ENCODE measurements at places on chromosomes 7 and 10.

GRCh38 chr10:51574248-51575048, 124.9 kb downstream of the CSTF2T start:
- DNase-seq: peak; percentile 9

DNA sequence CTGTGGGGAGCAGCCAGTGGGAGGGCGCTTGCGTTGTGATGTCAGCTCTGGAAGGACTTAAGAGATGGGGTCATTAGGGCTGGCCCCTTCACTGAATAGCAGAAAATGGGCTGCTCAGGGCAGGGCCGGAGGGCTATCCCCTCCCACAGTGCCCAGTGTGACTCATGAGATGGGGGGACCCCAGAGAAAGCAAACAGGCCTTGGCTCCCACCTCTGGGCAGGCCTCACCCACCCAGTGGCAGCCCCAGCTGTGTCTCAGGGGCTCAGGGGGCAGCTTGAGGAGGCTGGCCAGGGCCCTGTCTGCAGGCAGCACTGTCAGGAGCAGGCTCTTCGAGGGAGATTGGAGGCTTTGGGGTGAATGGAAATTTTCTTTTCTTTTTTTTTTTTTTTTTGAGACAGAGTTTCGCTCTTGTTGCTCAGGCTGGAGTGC, 168.3 kb downstream of the SLIT1 start:
- DNase-seq: no peak

GRCh38 chr10:131743190-131744151, 157.3 kb upstream of the PPP2R2D start:
- DNase-seq: no peak

DNA sequence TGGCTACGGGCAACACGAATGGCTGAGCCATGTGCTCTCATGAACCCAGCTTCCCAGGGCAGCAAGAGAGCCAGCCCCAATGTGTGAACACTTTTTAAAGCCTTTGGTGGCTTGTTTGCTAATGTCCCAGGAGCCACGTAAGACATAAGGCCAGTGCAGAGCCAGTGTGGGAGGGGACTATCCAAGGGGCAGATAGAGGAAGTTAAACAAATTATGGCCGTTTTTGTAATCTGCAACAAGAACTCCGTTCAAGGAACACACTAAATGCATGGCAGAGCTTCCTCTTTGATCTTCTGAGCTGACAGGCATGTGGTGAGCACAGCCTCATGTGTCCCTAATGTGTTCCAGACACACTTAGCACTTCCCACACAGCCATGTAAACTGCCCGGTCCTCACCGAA, 133.3 kb downstream of the TEX36 start:
- no peak for DNase-seq

GRCh38 chr7:155355176-155355575, 57.5 kb downstream of the INSIG1 start:
- no peak for DNase-seq

DNA sequence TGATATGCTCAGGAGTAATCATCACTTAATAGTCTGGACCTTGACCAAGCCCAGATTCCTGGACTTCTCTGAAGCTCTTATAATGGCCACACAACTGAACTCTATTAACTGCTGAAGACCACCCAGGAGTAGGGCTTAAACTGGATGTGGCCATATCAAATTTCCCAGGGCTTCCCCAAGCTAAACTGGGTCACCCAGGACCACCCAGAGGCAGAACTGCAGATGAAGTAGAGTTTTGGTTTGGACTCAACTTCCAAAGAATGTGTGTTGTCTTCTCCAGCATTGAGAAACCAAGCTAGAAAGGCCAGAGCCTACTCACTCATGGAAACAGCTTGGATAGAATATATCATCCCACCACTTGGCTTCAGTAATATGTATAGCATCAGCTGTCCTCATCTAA, 358.2 kb upstream of the MEOX2 start:
- DNase-seq: no peak

DNA sequence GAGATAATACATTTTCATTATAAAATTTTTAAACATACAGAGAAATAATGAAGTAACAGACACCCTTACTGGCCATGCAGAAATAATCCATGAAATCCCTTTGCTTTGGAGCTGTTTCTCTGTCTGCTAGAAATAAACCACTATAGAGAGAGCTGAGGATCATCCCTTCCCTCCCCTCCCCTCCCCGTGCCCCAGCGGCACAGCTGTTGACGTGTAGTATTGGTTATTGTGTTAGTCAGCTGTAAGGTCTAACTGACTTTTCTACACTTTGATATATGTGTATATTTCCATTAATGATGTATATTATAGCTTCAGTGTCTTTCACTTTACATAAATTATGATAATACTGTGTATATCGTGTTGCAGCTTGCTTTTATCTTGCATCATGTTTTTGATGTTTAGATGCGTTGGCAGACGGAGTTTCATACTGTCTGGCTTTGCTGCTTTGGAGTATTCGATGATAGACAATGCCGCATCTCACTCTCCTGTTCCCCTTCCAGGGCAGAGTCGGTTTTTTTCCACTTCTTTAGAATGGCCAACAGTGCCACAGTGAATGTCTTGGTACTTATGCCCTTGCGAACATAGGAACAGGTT, 27.4 kb upstream of the GRID1 start:
- DNase-seq: no peak

DNA sequence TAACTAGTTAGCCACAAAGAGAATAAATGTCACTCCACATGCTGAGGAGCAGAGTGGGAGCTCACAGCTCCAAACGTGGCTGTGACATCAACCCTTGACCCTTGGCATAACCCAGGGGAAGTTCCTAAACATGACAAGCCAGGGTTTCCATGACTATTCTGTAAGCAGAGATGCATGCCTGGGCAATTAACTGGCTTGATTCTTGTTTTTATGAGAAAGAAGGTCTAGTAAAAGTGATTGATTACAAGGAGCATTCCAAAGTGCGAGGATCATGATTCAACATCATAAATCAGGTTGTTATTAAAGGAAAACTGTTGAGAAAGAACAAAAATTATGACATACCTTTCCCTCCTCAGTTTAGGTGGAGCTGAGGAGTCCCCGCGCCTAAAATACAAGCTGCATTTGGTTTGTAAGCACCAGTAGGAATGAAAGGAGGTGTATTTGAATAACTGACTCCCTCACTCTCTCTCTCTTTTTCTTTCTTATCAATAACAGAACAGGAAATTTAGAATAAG, 108.4 kb downstream of the SFMBT2 start:
- DNase-seq: peak; percentile 2

- no peak for DNase-seq
Measured at GRCh38 chr7:30911561-30911969, at the start of gene AQP1. Gene AQP1 (plus strand): TSS chr7:30911853. CDS start chr7:30911910, 57 bp downstream.

- DNase-seq: no peak
Measured at GRCh38 chr7:157158400-157158799, 19.7 kb downstream of the UBE3C start.

GRCh38 chr7:74258639-74259038, 4.4 kb upstream of the RFC2 start:
- no peak for DNase-seq

- peak; percentile 0 for DNase-seq
Measured at GRCh38 chr10:66214721-66215404, 711.0 kb upstream of the LRRTM3 start.

- no peak for DNase-seq
Measured at GRCh38 chr10:58991856-58992255, 184.6 kb upstream of the PHYHIPL start.

DNA sequence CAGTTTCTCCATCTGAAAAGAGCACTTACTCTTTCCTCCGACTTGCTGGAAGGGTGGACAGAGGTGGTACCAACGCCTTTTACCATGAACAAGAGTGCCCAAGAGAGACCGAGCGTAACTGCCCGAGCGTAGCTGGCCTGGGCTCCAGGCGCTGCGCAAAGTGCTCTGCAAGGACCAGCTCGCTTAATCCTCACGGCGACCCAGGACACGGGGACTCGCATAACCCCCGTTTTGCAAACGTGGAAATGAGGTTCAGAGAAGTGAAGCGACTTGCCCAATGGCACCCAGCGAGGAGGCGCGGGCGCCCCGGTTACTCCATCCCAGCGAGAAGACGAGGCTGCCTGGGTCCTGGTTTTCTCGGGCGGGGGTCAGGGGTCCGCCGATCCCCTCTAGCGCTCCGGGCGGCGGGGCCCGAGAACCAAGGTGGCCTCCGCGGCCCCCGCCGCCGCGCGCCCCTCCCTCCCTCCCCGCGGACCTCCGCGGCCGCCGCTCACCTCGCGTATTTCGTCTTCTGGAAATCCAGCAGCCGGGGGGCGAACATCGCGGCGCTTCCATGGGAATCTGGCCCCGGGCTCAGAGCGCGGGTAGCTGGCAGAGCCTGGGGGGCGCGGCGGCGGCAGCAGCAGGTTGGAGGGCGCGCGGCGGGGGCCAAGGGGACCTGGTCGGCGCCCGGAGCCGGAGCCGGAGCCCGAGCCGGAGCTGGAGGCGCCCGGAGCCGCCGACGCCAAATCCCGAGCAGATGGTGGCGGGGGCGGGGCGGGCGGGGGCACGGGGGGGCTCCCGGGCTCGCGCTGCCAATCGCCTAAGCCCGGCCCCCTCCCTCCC, at the start of gene MMD2:
Gene MMD2, minus strand, starts transcription at position 711 of the 825 bp plus-strand sequence. Its CDS starts 170 bp downstream, at position 541.
- DNase-seq: no peak

GRCh38 chr7:26188206-26188956, 12.2 kb downstream of the HNRNPA2B1 start:
- no peak for DNase-seq

GRCh38 chr10:4947039-4947634, 16.1 kb upstream of the AKR1C1 start:
- DNase-seq: peak; percentile 71

DNA sequence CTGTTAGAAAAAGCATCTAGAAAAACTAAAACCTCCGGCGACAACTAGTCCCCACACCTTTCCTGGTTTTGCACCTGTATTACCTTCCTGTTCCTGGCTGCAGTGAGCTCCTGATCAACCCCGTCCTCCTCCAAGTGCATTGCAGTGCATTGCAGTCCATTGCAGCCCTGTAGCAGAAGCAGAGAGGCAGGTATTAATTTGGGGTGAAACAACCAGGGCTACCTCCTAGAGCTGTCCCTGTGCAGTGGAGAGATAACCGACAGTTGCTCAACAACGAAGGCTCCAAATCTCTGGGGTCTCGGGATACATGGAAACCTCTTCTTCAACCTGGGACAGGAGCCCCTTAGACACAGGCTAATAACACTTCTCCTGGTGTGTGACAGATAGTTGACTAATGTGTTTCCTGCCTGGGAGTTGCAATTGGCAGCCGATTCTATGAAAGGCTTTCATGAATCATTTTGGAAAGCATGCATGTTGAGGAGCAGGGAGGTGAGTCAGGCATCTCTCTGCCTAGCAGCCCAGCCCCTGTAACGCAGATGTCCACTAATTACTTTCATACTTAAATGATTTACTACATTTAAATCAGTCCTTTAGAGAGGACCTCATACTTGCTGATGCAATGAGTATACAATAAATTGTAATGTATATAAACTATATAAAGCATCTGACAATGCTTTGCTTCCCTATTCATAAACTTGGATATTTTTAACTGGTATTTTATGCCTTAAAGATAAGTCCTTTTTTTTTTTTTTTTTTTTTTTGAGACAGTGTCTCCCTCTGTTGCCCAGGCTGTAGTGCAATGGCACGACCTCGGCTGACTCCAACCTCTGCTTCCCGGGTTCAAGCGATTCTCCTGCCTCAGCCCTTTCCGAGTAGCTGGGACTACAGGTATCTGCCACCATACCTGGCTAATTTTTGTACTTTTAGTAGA, 59.0 kb downstream of the PRR15 start:
- DNase-seq: peak; percentile 85

DNA sequence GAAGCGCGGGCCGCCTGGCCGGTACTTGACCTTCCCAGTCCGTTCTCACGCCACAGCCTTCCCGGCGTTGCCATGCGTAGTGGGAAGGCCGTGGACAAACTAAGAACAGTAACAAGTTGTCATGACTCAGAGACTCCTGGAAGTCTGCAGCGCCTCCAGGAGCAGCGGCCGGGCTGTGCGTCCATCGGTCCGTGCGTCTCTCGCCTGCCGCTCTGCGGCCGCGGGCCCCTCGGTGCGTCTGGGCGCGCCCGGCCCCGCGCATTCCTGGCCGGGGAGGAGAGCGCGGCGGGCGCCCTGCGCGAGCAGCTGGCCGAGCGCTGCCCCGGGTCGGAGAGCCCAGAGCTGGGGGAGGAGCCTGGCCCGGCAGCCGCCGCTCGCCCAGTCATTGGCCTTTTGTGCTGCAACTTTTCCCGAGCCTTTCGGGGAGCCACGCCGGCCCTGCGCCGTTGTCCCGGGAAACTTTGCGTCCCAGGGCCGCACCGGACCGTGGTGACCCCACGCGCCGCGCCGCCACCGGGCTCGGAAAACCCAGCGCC, 123.7 kb downstream of the TACC2 start:
- DNase-seq: peak; percentile 96

DNA sequence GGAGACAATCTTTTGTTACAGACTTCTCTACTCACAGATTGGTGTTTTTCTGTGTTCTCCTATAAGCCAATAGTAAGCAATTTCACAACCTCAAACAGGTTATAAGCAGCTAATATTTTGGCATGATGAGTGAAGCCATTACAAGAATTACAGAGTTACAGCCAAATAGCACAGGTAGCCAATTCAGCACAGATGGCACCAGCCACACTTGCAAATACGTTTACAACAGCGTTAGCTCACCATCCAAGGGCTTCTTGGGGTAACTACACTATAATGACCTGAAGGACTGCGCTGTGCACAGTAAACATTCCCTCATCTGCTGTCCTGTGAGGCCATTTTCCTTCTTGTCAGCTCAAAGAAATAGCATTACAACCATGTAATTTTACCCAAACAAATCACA, 428.6 kb downstream of the TCERG1L start:
- DNase-seq: no peak

DNA sequence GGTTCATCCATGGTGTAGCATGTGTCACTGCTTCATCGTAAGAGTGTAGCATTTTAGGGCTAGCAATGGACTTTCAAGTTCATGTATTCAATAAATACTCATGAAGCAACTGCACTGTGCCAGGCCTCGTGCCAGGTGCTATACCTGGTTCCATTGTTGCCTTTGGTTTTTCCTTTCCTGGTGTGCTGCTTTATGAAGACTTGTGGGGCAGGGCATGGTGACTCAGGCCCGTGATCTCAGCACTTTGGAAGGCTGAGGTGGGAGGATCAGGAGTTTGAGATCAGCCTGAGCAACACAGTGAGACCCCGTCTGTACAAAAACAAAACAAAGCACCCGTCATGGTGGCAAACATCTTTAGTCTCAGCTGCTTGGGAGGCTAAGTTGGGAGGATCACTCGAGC, 2.2 kb upstream of the CPA4 start:
- peak; percentile 77 for DNase-seq

GRCh38 chr10:209357-209756, 74.1 kb downstream of the ZMYND11 start:
- DNase-seq: peak; percentile 37

- no peak for DNase-seq
Measured at GRCh38 chr7:76513817-76514799, 3.8 kb downstream of the UPK3B start.

- no peak for DNase-seq
Measured at GRCh38 chr10:14092799-14093198, 237.9 kb downstream of the FRMD4A start.

- DNase-seq: peak; percentile 54
Measured at GRCh38 chr7:30817371-30817767, 46.2 kb downstream of the MINDY4 start.

DNA sequence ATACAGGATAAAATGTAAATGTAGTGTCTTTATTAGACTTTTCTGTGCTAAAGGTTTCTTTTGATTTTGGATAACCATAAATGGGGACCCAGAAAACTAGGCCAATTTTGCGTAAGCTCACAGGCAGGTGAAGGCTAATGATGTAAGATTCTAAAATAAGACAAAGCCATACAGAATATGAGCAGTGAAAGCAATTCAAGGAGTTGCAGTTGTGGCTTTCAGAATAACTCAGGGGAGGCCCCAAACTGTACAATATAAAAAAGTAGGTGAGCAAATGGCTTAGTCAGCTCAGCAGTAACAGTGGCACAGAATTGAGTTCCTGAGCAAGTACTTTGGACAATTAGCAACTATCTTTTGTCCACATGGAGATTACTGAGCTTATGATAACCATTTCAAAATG, 81.7 kb upstream of the NRP1 start:
- DNase-seq: no peak

Data from IMR-90 (cell line).